ENCODE measurements at places on chromosomes 1 and 21.

DNA sequence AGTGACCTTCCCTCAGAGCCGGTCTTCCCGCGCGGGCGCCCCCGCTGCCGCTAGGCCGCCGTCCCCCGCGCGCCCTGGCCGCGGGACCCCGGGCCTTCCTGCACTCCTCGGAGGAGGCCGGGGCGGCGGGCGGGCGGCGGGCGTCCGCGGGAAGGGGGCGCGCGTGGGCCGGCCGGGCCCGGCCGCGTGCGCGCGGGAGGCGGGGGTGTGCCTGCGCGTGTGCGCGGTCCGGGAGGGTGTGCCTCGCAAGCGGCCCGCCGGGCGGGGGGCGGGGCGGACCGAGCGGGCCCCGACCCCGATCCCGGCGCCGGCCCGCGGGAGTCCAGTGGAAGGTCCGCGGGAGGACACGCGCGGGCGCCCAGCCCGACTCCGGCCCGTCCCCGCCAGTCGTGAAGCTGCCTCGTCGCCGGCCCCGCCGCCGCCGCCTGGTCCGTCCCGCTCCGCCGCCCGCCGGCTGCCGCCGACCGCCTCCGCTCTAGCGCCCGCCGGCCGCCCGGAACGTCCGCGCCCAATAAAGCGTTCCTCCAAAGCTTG is 438 bp downstream of the MRPS6 start:
- peak; percentile 18 for DNase-seq

GRCh38 chr1:217627431-217627830 is 3.5 kb downstream of the GPATCH2 start:
- DNase-seq, result no peak

DNA sequence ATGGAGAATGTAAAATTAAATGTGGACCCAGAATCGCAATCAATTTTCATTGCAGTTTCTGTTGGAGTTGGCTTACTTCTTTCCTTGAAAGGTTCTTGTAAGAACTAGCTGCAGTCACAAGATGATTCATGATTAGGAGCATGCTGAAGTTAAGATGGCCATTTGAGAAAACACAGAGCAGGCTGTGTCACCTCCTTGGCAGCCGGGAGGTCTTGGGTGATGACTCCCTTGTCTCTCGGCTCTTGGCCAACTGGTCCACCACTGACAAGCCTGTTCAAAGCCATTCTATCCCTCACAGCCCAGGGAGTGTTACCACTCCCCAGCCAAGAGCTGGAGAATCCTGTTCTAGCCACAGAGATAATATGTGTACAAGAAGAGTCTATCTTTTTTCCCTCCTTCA is 40.6 kb downstream of the OPTC start:
- no peak for DNase-seq

GRCh38 chr1:33454646-33455282 is 17.7 kb upstream of the ZSCAN20 start:
- DNase-seq, result no peak

Data from stimulated activated CD4-positive, alpha-beta T cell treated with anti-CD3 and anti-CD28 coated beads, Interleukin-4, amount 100 ng/mL, for 48 hours (primary cell).